NCI-H748 treated with DMSO at 0.1 percent for 48 hours (cell line): ENCODE measurements at places on chromosomes 3 and 15.

- no peak for DNase-seq
Measured at GRCh38 chr3:194075088-194075615, 60.8 kb upstream of the HES1 start.

DNA sequence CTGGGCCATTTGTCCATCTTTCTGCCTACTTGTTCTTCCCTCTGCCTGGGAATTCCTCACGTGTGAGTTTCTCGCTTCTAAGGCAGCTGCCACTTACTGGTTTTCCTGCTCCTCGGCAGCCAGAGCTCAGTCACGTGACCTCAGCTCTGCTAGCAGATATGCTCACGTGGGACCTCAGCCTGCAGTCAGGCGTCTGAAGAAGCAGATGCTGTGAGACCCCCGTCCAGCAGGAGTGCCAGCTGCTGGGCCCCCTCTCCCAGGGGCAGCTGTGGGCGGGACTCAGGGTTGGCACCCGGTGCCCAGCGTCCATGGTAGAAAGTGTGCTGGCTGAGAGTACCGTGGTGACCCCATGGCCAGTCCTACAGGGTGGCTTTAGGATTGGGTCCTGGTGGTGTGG is 161.3 kb upstream of the TLE3 start:
- DNase-seq = no peak

DNA sequence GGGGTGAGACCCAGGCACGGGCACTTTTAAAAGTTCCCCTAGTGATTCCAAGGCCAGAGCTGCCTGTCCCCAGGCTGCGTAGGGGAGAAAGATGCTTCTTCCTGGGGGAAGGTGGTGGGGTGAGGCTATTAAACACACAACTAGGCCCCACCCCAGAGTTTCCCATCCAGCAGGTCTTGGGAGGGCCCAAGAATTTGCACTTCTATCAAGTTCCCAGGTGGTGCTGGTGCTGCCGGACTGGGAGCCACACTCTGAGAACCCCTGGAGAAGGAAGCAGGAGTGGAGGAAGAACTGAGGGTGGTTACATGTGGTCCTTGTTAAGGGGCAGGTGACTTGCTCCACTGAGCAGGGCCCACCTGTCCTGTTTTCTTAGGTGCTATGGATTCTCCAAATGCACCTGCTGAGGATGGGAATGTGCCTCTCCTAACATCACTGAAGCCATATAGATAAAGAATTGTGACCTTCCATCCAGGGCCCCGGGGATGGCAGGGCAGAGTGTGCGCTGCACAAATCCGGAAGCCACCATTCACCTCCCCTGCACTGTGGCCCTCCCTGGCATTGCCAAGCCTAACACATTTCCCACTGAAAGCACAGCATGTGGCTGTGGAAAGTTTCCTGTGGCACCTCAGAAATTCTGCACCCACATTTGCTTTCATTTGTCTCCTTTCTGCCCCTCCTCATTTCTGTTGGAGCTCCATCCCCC is 111.5 kb upstream of the MEF2A start:
- no peak for DNase-seq

DNA sequence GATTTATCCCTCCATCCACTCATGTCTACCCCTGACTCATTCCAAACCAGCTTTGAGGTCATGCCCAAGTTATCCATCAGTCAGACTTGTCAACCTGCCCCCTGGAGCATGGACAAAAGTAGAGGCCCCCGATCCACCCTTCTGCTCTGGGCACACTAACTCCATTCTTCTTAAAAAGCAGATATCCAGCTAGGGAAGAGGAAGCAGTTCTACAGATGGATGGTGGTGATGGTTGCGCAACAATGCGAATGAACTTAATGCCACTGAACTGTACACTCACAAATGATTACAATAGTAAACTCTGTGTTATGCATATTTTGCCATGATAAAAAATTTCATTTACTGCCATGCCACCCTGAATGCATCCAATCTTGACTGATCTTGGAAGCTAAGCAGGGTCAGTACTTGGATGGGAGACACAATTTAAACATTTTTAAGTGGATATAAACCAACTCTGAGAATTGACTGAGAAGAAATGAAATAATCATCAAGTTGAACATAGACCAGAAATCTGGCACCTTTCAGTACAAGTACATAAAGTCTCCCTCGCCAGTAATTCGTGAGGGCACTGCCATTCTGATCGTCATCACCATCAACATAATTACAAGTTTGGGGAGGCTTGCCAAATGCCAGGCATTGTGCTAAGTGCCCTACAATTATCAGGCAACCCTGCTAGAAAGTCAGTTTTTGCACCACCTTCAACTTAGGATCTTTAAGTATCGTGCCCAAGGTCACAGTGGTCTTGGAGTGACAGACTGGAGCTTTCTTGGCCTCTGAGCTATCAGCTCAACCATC is 124.8 kb downstream of the ATP10A start:
- no peak for DNase-seq

- DNase-seq = no peak
Measured at GRCh38 chr15:63050731-63051155, 8.2 kb downstream of the TPM1 start.

DNA sequence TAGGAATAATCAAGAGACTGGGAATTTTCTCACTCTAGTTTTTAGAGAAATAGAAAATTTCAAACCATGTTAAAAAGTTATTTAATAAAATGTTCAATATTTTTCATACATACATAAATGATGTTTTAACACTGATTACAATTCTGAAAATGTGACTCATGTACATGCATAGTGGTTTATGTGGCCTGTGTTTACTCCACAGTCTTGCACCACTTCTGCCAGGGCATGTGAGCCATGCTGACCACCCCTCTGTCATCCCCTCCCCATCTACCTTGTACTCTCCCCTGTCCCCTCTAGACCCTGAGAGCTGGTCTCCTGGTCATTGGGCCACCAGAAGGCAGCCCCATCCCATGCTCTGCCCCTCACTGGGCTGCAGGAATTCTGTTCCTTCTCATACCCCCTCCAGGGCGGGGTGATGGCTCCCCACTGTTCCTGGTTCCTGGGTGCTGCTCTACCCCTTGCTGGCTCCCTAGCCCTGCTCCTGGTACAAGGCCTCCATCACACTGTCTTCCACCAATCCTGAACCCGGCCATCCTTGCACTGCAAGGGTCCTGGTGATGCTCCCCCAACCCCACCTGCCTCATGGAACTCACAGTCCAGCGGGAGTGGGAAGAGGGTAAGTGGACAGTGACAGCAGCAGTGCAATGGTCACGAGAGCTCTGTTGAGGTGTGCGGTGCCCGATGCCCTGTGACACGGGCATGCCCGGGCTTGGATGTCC is 24.2 kb upstream of the SLC41A3 start:
- no peak for DNase-seq

DNA sequence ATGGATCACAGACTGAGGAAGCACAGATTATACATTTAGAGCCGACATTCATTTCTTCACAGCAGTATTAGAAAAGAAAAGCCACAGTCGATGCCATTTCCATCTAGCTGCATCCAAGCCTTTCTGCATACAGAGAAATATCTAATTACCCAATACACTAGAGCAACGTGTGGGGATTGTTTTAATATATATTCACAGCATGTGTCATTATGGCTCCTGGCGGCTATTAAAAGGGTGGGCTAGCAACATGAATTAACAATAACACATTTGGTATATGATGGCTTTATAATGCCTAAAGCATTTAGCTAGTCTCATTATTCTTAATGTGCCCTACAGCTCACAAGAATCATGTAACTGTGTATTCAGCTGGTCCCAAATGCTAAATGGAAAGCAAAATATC is 1030.5 kb downstream of the FHIT start:
- DNase-seq = peak; percentile 49

GRCh38 chr15:70495991-70496599 is 267.3 kb downstream of the UACA start:
- no peak for DNase-seq

GRCh38 chr3:114942773-114943172 is 204.3 kb downstream of the ZBTB20 start:
- no peak for DNase-seq

DNA sequence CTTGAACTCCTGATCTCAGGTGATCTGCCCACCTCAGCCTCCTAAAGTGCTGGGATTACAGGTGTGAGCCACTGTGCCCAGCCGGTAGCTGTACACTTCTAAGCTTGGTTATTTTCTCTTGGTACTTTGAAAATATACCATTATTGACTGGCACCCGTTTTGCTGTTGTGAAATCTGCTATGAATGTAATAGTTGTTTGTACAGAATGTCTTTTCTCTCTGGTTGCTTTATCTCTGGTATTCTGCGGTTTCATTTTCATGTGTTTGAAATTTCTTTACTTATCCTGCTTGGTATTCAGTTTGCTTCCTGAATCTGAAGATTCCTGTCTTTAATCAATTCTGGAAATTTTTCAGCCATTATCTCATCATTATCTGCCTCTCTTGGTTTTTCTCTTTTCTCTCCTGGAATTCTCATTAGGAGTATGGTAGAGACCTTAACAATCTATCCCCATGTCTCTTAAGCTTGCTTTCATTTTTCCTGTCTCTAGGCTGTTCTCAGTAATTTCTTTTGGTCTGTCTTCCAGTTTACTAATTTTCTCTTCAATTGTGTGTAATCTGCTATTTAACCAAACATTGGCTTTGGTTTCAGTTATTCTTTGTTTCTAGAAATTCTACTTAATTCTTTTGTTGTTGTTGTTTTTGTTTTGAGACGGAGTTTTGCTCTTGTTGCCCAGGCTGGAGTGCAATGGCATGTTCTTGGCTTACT is 2.8 kb upstream of the PAK2 start:
- no peak for DNase-seq

GRCh38 chr3:32180141-32180784 is 58.2 kb upstream of the CMTM8 start:
- DNase-seq = no peak

GRCh38 chr3:107772016-107772415 is 249.3 kb downstream of the BBX start:
- no peak for DNase-seq

DNA sequence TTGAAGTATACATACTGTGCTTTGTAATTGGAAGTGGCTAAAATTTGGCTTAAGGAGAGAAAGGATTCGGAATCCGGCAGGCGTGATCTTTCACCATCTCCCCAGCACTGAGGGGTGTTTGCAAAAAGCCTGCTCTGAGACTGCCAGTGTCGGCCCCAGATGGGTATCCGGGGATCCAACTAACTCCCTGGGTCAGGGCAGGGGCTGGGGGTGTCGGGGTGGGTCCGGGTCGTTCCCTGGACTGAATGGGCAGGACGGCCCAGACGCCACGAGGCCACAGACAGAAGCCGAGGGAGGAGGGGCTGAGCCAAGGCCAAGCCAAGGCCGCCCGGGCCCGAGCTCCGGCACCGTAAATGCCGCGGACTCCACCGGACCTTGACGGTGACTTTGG is 349 bp downstream of the PPIB start:
- no peak for DNase-seq

DNA sequence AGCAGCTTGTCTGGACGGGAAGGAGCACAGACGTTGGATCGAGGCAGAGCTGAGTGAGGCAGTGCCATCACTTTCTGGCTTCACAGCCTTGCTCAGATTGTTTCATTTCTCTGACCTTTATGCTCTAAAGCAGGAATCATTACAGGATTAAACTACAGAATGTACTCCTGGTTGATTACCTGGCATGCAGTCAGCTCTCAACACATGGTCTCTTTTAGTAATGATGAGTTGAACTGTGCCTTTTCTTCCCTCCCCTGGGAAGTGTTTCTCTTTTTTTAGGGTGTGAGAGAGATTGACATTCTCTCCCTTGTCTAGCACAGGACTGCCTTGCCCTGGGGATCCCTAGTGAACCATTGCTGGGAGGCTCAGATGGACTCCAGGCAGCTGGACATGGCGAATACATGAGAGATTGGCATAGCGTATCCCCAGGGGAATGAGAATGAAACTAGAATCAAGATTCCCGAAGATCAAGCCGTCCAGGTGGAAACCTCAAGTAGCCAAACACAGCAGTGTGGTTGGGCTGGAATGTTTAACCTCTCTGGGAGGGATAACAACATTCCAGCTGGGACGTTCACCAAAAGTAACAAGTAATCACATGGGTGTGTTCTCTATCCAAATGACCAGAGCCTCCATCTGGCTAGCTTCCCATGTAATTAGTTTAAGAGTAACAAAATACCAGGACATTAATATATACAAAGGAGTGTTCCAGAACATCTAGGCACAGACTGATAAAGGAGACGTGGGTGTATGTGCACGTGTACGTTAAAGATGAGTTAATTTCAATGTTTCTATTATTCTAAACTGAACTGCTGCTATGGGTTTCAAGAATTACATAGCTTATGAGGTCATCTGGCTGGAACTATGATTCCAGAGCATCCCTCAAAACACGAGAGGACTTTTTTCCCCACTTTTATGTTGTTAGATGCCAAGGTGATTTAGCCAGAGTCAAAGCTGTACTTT is 118.6 kb upstream of the NR2E3 start:
- no peak for DNase-seq

GRCh38 chr3:126667631-126668449 is 12.9 kb upstream of the TXNRD3 start:
- DNase-seq = no peak

DNA sequence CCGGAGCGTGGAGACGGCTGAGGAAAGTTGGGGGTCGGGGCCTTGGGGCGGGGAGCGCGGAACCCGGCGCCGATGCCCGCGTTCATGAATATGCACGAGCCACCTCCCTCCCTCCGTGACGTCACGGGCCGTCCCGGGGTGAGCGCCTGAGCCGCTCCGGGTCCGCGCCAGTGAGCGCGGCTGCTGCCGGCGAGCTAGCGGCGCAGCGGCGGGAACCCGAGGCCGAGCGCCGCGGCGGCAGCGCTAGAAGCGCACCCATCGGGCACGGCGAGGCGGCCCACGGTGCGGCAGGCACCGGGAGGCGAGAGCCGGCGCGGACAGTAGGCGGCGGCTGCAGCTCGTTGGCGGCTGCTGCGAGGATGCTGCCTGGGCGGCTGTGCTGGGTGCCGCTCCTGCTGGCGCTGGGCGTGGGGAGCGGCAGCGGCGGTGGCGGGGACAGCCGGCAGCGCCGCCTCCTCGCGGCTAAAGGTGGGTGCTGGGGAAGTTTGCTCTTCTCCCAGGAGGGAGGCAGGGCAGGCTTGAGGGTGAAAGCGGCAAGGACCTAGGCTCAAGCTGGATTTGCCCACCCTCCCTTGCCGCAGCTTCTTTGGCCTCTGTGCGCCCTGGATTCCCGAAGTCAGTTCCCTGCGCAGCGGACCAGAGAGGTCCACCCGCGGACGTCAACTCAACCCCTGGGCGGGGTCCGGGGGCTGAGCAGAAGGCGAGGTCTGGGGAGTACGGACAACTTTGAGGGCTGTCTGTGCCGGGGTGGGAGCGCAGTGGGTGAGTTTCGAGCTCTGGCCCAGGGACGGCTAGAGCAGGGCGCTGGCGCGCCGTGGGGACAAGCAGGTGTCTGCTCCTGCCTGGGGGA is at the start of gene CLSTN2:
CLSTN2 (plus strand) TSS at position 170 of the 850 bp plus-strand sequence.
- DNase-seq = peak; percentile 26

DNA sequence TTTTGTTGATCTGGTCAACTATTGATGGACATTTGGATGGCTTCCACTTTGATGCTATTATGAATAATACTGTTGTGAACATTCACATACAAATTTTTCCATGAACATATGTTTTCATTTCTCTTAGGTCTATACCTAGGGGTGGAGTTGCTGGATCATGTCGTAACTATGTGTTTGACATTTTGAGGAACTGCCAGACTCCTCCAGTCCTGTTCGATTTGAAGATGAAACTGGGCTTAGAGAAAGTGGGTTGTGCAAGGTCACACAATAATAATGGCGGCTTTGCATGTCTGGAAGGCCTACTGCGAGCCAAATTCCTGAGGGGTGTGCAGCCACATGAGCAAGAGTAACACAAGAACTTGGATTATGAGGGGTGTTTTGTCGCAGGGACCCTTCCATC is 2.6 kb downstream of the TSEN2 start:
- no peak for DNase-seq
